ENCODE measurements at places on chromosomes 2 and 18.

DNA sequence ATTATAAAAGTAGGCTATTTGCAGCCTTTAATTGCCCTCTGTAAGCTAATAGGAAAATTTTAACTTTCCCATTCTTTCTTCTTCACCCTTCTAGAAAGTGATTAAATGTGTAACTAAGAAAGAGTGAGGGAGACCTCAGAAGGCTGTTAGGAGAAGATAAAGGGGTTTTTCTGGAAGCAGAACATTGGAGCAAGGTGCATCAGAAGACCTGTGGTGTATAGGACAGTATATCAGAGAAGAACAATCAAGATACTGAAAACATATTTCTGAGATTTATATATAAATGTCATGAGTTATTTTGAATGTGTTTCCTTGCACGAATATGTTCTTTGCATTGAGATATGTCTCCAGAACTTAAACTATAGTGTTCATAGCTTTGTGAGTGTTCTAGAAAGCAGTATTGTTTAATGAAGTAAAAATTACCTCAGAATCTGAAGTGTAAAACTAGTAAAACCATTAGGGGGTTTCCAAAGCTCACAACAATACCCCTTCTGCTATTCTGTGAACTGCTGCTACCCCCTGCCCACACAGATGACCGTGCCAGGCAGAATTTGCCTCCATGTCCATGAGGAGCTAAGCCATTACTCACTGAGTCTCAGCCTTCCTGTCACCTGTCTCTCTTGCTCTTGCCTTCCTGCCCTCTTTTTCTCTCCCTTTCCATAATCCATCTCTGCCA, 537.9 kb downstream of the EPHA4 start:
- no peak for DNase-seq

- no peak for DNase-seq
Measured at GRCh38 chr2:97067279-97068004, 27.2 kb downstream of the FAHD2B start.

GRCh38 chr18:58351776-58352175, 277.1 kb downstream of the ALPK2 start:
- no peak for DNase-seq

DNA sequence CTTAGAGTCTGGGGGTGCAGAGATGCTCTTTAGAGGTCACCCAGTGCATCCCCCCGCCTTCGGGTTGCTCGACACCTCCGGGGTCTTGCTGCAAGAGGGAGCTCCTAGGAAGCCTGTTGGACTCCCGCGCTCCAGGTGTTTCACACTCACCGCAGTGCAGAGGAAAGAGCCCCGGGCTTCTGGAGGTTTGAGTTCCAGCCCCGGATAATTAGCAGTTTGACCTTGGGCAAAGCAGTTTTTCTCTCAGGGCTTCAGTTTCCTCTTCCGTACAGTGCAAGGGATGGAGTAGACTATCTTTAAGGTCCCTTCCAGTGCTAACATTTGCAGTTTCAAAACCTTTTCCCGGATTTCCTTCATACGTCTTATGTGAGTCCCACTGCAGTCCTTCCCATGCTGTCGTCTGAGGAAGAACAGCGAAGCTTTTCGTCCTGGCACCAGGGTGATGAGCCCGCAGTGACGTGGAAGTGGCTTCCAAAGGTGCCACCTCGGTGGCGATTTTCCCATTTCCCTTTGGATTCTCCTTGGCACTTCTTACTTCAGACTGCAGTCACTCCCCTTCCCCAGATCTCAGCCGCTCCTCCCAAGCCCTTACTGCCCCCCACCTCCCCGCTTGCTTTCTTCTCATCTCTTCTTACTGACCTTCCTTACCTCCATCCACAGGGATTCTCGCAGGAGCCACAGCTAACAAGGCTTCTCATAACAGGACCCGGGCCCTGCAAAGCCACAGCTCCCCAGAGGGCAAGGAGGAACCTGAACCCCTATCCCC, 585 bp downstream of the PNKD start:
- no peak for DNase-seq

DNA sequence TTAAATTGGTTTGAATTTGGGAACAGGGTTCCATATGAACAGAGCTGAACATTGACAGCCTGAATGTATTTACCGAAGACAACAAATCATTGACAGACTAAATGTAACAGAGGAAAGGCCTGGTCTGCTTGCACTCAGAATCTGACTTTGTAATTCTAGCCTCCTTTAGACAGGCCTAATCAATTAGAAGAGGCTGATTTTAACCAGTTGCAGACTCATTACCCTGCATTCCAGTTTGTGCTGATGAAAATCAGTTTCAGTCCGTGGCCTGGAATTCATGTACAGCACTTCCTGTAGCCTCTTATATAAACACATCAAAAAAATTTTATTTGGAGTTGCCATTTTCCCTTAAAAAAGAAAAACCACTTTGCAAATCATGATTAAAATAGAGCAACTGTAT, 93.1 kb upstream of the ZFP36L2 start:
- no peak for DNase-seq

- DNase-seq = no peak
Measured at GRCh38 chr2:39124746-39125057, 3.9 kb upstream of the SOS1 start.

DNA sequence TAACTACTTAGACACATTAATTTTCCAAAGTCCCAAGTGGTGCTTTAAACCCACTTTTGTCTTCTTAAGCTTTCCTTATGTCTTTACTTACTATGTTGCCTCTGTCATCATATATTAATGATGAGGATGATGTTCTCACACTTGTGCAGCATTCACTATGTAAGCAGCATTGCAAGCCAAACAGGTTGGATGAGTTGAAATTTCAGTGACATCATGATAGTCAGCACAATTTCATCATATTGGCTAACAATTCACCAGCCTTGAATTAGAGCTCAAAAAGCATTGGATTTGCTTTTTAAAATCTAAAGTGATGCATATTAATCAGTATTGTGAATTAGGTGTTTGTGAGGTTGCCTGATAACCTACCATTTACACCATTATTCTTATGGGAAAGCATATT, 7.7 kb downstream of the APLF start:
- DNase-seq = peak; percentile 34
